Effector memory CD4-positive, alpha-beta T cell (primary cell): ENCODE measurements at places on chromosomes 1 and 21.

DNA sequence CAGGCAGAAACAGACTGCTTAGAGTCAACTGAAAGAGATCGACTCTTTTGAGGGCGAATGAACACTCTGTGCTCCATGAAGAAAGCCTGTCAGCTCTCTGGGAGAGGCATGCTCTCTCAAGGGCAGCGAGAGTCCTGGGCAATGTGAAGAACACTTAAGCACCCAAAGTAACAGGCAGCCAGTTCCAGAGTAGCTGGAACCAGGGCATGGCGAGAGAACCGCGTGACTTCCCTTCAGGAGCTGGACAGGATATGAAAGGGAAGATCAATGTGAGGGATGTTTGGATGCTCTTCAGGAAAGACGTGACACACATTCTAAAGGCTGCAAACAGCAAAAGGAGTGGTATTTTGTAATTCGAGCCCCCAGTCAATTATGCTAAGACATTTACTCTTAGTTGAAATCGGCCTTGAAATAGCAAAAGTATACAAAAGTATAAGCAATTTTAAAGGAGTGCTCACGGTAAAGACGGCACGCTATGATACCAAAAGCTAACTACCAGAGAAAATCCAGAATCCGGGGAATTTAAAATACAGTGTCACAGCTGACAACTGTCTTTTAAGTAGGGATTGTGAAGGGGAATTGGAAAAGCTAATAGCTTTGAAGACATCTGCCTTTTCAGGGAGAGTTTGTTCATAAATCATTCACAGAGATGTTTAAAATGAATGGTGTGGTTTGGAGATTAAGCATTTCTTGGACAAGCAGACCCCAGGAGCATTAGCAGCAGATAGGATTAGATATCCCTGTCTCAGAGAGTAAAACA is 20.8 kb downstream of the ADAMTS5 start:
- no peak for DNase-seq

- DNase-seq, result no peak
Observed at GRCh38 chr1:89670163-89670562, 37.2 kb downstream of the LRRC8C start.

DNA sequence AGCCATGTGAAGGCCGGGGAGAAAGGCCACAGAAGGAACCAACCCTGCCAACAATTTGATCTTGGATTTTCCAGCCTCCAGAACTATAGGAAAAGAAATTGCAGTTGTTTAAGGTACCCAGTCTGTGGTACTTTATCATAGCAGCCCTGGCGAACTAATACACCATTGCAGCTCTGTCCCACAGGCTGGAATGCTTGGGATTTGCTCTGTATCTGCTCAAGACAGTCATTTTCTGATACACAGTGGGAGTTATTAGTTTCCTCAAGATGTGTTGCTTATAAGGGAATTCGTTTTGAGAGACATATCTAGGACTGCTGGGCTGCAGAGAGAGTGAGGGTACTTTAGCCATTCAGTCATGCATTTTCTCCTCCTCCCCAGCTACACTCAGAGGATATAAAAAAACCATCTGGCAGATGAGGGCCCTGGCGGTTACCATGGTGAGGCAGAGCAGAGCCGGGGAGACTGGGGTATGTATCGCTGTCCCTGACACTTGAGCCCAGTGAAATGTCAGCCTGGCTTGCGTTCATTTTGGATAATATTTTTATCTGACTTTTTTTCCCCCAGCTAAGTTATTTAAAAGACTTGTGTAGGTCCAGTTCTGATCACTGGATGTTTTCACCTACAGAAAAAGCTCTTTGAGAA is 104.6 kb downstream of the DIRAS3 start:
- DNase-seq, result no peak

DNA sequence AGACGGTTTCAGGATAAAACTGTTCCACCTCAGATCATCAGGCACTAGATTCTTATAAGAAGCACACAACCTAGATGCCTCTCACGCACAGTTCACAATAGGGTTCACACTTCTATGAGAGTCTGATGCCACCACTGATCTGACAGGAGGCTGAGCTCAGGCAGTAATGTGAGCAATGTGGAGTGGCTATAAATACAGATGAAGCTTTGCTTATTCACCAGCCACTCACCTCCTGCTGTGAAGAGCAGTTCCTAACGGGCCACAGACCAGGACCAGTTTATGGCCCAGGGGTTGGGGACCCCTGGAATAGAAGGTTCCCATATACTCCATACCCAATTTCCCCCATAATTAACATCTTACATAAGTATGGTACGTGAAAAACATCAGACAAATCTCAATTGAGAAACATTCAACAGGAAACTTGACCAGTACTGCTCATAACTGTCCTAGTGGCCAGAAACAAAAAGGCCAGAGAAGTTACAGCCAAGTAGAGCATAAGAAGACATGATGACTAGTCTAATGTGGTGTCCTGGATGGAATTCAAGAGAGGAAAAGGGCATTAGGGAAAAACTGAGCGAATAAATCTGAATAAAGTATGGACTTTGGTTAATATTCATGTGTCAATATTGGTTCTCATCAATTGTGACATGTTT is 24.7 kb upstream of the IGSF5 start:
- no peak for DNase-seq

DNA sequence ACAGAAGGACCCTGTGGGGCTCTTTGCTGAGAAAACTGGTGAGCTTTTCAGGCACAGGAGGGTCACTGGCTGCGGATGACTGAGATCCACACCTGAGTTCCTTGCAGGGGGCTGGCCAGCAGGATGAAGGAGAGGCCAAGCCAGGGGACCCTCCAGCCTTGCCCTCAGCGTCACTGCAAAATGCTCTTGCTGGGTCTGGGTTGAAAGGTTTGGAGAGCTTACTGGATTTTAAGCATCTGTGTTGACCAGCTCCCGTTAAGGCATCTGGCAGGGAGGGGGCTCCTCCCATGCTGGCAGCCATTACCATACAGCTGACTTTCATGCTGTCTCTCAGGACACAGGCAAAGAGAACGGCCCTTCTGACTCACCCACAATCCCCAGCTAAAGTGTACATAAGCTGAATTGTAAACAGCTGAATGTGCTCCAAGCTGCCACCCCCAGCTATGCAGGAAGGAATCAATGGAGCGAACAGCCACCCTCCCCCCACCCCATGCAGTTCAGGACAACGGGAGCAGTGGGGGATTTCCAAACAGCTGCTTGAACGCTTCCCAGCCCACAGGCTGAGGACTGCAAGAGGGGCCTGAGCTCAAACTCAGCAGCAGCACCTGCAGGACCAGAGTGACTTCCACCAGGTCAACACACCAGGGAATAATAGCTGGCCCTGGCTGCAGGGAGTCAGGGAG is 21.3 kb upstream of the A3GALT2 start:
- DNase-seq, result no peak

GRCh38 chr1:224506141-224506814 is 71.7 kb upstream of the WDR26 start:
- no peak for DNase-seq

DNA sequence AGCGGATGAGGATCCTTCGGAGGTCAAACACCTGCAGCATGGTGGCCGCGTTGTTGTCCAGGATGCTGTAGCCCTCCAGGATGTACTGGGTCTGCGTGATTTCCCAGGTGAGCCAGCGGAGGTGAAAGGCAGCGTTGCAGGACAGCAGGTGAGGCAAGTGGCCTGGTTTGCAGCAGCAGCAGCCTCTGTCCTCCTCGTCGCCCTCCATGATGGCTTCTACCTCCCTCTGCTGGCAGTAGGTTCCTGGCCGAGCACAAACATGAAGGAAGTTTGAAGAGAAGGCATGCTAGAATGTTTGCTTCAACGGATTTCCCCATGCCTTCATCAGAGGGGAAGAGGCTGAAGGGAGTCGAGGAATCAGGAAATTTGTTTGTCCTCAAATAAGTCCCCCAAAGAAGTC is 74.7 kb downstream of the NTPCR start:
- DNase-seq, result no peak

DNA sequence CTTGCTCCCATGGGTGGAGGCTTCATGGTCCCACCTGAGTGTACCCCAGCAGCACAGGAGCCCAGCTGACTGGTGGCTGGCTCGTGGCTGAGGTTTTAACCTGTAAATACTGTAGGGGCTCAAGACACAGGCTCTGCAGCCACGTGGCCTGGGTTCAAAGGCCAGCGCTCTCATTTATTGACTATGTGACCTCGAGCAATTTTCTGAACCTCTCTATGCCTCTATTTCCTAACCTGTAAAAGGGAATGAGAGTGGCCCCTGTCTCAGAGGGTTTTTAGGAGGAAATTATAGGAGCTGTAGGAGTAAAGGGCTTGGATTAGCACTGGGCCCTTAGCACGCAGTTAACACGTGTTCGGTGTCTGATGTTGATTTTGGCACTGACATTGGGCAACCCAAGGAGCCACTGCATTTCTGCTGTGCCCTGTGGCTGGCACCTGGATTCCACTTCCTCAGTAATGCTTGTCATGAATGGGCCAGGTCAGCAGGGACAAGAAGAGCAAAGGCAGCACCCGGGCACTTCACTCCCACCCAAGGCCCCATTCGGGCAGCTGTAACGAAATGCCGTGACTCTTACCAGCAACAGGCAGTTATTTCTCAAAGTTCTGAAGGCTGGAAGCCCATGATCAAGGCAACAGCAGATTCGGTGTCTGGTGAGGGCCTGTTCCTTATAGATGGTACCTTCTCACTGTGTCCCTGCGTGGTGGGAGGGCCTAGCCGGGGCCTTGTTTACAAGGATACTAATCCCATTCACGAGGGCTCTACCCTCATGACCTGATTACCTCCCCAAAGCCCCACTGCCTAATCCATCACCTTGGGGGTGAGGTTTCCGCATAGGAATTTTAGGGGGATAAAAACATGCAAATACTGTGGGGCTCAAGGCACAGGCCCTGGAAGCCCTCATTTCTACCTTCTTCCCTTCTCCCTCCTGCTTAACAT is 25.2 kb downstream of the ARHGEF10L start:
- no peak for DNase-seq

DNA sequence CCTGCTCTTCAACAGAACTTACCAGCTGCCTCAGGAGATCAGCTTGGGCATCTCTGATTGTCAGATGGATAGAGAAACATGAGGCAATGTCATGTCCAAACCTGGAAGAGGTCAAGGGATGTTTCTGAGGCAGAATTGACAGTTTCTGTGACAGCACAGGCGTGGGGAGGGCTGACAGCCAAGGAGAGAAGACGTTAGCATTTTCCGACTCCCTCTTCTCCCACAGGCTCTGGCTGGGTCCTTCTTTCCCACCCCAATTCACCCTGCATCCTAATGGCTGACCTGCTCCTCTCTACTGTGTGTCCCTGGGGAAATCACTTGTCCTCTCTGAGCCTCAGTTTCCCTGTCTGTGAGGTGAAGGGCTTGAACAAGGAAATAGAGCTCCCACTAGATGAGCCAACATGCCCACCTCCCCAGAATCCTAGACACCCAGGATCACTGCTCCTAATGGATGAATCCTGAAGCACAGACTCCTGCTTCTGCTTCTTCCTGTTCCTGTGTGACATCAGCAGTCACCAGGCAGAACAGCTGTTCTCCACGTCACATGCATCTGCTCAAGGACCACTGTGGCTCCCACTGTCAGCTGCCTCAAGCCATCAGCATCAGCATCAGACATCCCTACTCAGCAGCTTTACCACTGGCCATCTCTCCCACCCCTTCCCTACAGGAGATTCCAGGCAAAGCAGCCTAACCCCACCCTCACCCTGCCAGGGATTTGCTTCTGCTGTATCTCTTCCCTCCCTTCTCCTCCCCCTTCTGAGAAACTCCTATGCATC is 408.0 kb downstream of the MATN1 start:
- DNase-seq, result no peak

GRCh38 chr1:117209094-117209493 is 1.6 kb downstream of the VTCN1 start:
- no peak for DNase-seq

GRCh38 chr1:46525253-46525983 is 26.0 kb downstream of the KNCN start:
- no peak for DNase-seq

DNA sequence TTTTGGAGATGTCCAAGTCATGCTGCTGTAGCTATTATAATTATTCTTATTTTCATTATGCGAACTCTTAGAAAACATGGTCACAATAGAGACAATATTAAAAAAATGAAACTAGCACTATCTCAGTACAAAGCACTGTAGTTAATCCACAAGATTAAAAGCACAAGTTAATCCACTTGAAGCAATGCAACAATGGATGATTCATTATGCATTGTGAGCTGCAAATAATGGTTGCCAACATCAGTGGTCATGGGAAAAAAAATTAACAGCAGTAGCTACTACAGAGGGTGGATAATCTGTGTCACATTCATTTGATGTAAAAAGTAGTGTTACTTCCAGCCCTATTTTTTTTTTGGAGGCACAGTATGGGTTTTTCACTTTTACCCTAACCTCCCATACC is 56.7 kb downstream of the DPT start:
- DNase-seq, result no peak

DNA sequence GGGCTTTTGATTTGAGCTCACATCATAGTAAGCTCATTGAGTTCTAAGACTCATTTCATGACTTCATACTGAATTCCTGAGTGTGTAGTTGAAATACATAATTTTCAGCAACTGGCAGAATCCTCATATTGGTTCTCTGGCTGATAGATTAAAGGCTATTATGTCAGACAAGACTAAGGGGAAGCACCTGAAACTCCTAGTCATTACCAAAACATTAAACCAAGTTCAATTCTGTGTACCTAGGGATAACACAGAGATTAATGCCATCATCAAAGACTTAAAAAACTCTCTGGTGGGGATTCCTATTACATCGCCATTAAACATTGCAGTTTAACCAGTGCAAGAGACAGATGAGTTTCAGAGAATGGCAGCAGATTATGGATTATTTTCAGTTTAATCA is 339.1 kb downstream of the PTPRC start:
- no peak for DNase-seq

GRCh38 chr1:231194843-231195516 is 33.1 kb downstream of the TRIM67 start:
- DNase-seq, result no peak

- DNase-seq, result no peak
Observed at GRCh38 chr1:12597792-12598191, 20.2 kb downstream of the DHRS3 start.

DNA sequence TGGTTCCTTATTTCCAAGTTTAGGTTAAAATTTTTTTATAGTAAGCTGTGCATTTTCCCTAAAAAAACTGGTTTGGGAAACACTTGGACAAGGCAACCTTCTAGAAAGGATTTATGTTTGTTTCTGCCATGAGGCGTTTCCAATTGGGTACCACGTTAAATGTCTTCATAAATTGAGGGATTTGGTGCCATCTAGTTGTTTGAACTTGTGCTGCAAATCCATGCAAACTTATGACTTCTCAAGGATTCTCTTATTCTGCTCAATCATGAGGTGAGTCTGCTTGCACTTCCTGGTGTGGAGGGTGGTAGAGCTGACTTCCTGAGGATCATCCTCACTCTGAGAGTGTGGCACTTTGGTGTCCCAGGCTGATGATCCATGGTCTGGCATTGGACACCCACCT is 123.3 kb downstream of the PCNX2 start:
- DNase-seq, result no peak
